ENCODE measurements at places on chromosomes 5 and 9.

DNA sequence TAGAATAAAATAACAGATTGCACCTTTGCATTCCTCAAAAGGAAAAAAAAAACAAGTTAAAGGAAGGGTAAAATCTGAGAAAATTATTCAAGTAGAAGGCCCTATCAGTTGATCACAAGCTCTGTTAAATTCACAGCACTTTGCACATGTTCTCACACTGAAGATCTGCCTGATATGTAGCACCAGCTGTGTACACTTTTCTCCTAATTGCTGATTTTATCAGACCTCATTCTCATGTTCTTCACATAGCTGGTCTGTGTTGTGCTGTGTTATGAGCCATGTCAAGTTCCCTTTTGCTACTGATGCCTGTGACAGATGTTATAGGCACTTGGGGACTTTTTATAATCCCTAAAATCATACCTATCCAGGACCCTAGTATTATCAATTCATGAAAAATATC lies 390.4 kb upstream of the PRR16 start:
- DNase-seq, result no peak

- no peak for DNase-seq
These were observed 658.3 kb upstream of the WWC1 start for GRCh38 chr5:167633114-167633513.

- no peak for DNase-seq
These were observed 180.1 kb downstream of the CACNA1B start for GRCh38 chr9:138057726-138058125.

DNA sequence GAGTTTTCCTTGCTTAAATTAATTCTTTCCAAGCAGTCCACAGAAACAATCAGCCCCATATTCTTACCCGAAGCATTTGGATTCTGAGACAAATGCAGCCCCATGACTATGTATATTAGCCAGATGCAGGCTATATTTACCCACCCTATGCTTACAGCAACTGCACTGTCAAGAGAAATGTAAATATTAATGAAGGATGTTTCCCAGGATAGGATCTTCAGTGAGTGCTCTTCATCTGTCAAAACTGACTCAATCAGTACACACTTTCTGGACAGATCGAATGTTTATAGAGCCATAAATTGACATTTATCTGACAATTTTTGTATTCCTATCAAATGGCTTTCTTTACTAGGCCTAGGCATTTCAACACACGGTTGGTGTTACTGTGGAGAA lies 725.3 kb upstream of the SEMA6A start:
- DNase-seq, result no peak
